WTC11 (cell line): ENCODE measurements at places on chromosomes 2 and 18. TPM values are rescaled to one million over a fixed set of nuclear protein-coding genes. Genes with fewer than 3 reads are reported as not detected.
A peak's percentile ranks its signal among the peaks of the same experiment; 100 is the strongest.

DNA sequence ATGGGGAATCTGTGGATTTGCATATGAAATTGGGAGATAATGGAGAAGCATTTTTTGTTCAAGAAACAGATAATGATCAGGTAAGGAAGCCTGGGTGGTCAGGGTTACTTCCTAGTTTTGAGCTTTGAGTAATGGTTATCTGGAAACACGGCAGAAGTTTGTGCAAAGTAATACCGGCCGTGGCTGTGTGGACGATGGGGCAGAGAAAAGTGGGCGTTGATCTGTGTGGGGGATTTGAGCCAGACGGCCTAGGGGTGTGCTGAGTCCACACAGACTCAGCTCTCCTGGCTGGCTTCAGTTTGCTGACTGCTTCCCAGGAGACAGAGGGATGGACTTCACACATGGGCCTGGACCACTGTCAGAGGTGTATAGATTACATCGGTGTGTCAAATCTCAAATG lies 21.3 kb downstream of the LPIN1 start:
- no peaks in the 10 kb centered on the region for H3K27me3 ChIP-seq
- DNase-seq = no peak
- H3K36me3 ChIP-seq = peaks cover 57% of the 10 kb centered on the region
- H3K4me3 ChIP-seq = no peak overlapping the region

- no peaks in the 10 kb centered on the region for H3K27me3 ChIP-seq
- peak overlapping the region; percentile 54; the same call in 1 of the 2 replicates for H3K27ac ChIP-seq
- H3K4me3 ChIP-seq = no peak overlapping the region
- peaks cover 15% of the 10 kb centered on the region for H3K4me1 ChIP-seq
These were observed 104.4 kb upstream of the CDC42EP3 start for GRCh38 chr2:37775908-37776250.

GRCh38 chr2:239073745-239074530 lies 226.1 kb downstream of the TWIST2 start:
- H3K27ac ChIP-seq = no peak overlapping the region
- no peak overlapping the region for H3K4me3 ChIP-seq
- H3K4me1 ChIP-seq = no peaks in the 10 kb centered on the region
- H3K27me3 ChIP-seq = no peaks in the 10 kb centered on the region
- DNase-seq = no peak

- peaks cover 3% of the 10 kb centered on the region; the same call in 1 of the 2 replicates for H3K4me1 ChIP-seq
- H3K27ac ChIP-seq = no peak overlapping the region
- peak; percentile 89 for DNase-seq
- no peaks in the 10 kb centered on the region for H3K36me3 ChIP-seq
- H3K27me3 ChIP-seq = peaks cover 20% of the 10 kb centered on the region
- H3K4me3 ChIP-seq = peak overlapping the region; percentile 83
These were observed 60.4 kb downstream of the FAM161A start for GRCh38 chr2:61793389-61793836.

- peaks cover 60% of the 10 kb centered on the region for H3K36me3 ChIP-seq
- no peak overlapping the region for H3K4me3 ChIP-seq
- no peak overlapping the region for H3K27ac ChIP-seq
- peaks cover 20% of the 10 kb centered on the region for H3K4me1 ChIP-seq
These were observed 871.8 kb upstream of the CHAC2 start for GRCh38 chr2:52895726-52896340.

GRCh38 chr2:74556831-74557370 lies 2.4 kb downstream of the DOK1 start:
- H3K27ac ChIP-seq = no peak overlapping the region
- H3K4me3 ChIP-seq = no peak overlapping the region
- peaks cover 23% of the 10 kb centered on the region for H3K4me1 ChIP-seq
- peaks cover 64% of the 10 kb centered on the region for H3K27me3 ChIP-seq
- no peaks in the 10 kb centered on the region for H3K36me3 ChIP-seq

- peak overlapping the region; percentile 63; the same call in 1 of the 2 replicates for H3K27ac ChIP-seq
- no peak for DNase-seq
- H3K4me3 ChIP-seq = no peak overlapping the region
These were observed 53.7 kb downstream of the FAM210A start for GRCh38 chr18:13672657-13673056.

ST8SIA5 gene
- 2.8 to 5.4 TPM (median 3.1 TPM) in 3 replicates for total RNA-seq

KCNJ3 gene
- 0.31 to 0.69 TPM (median 0.32 TPM) in 3 replicates for total RNA-seq
